ENCODE measurements at places on chromosomes 16 and 17.

DNA sequence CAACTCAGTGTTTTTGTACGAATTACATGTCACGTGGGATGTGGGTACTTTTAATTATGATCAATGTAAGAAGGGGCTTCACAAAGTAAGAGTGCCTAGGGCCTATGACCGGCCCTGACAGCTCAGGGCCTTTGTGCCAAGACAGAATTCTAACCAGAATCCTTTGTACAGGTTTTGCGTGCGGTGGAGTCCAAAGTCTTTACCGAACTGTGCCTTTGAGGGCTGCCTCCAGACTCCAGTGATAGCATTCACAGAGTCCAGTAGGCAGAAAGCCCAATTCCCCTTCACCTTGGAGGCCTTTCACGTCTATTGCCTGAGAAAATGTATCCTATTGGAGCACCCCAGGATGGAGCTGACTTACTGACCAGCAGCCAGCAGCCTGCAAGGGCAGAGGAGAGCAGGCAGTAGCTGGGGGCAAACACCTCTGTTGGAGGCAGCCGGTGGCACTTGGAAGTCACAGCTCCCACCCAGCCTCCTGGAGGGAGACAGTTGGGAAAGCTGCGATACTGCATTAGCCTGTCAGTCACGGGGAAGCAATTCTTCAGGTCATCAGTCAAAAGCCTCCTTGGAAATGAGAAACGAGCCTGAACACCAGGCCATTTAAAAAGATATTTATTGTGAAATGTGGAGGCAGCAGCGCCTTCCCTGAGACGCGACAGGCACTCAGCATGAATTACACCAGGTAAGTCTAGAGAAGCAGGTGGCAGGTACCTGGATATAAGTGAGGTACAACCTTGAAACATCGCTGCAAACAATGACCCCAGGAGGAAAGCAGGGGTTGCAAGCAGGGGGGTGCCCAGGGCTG lies 98.1 kb upstream of the CDYL2 start:
- no peak for DNase-seq

DNA sequence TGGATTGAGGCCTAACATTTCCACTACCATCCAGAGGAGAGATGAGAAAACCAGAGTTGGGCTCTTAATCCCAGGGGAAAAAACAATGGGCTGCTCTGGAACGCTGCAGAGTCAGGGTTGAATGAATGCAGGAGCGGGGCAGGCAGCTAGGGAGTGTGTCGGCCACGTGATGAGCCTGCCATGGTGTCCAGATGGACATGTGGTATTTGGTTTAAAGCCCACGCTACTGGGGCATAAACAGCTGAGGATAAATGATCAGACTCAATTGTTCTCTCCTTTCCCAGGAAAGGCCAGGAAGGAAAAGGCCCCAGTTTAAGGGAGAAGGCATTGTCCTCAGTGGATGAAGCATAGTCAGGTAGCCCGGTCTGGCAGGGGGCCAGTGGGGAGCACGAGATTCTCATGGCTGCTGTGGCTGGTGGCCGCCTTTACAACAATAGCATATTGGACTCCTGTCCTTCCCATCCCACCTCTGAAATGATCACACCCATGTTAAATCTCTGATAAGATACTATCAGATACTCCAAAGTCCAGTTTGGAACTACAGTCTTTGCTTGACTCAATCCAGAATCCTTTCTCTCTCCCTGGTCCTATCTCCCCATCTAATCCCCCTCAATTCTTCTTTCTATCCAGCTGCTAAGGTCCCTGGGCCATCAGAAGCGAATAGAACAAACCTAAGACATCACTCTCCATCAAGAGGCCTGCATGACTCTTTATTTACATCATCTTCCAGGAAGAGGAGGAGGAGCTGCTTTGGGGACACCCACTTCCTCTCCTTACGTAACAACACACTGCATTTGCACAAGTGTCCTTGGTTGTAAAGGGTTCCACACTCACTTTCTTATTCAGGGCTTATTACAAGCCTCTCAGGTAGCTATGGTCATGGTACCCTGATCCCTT lies 20.4 kb downstream of the CA4 start:
- peak; percentile 86 for DNase-seq

- no peak for DNase-seq
Observed at GRCh38 chr16:2076072-2076865, 28.5 kb downstream of the TSC2 start.

DNA sequence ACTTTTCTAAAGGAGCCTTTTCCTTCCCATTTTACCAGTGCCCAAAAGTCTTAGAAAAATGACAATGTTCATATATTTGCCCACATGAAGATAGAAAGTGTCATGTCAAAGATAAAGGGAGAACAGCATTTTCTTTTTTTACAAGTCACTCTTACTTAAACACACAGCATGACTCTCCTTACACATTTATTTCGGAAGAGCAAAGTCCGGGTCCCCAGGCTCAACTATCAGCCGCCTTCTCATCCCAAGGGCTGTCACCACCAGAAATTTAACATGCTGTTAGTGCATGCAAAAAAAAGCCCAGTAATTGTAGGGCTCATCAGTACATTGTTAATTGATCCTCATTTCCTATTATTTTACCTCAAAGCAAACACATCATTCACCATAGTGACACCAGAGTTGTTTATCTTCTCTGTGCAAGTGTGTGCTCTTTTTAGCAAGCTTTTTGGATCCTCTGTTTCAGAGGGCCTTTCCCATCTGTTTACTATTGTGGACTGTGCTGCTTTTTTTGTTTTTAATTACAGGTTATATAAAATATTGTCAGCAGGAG lies 560.3 kb downstream of the WWOX start:
- no peak for DNase-seq

- no peak for DNase-seq
Observed at GRCh38 chr17:82000803-82001570, 21.7 kb downstream of the CENPX start.

- peak; percentile 26 for DNase-seq
Observed at GRCh38 chr16:50644729-50645128, 36.4 kb downstream of the SNX20 start.

DNA sequence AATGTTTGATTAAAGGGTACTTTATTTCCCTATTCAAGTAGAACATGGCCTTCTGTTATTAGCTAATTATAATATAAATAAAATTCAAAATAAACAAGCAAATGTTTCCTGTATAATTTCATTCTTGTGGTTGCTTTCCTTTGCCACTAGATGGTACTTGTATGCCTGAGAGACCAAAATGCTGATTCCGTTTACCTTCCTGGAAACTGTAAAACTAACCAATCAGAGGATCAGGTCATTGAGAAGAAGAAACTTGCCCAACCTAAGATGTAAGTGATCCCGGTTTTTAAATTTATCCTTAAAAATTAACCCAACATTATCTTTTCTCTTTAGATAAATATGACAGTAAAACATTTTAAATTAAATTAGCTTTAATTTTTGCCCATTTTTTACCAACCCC lies 8.1 kb upstream of the ABCA5 start:
- DNase-seq = no peak

DNA sequence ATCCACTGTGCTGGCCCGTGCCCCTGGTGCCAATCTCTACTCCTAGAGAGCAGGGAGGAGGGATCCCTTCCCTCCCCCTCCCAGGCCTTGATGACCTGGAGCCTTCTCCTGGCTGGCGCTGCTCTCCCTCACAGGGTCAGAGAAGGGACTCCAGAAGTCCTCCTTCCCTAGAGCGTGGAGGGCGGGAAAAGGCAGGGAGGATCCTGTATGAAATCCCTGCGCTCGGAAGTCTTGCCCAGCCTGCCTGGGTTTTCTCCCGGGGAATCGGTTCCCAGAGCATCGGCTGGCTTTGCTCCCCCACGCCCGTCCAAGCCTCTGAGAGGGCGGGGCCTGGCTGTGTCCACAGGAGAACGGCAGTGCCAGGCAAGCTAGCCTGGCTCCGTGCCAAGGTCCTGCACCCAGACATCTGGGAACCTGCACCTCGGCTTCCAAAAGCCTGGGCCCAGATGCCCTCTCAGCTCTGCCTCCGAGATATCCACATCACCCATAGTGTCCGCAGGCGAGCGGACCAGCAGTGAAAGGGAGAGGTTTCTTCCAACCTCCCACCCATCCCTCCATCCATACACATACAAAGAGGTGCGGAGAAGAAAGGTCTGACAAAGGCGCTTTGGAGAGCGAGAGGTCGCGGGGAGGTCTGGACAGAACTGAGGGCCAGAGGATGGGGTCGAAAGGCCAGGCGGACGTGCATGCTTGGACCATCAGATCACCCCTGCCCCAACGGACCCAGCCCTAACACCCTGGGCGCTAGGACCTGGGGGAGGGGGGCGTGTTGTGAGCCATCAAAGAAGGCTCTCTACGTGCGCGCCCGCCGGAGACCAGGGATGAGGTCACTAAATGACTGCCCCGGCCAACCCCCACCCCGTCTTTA lies 1.1 kb downstream of the MPP2 start:
- DNase-seq = peak; percentile 62

DNA sequence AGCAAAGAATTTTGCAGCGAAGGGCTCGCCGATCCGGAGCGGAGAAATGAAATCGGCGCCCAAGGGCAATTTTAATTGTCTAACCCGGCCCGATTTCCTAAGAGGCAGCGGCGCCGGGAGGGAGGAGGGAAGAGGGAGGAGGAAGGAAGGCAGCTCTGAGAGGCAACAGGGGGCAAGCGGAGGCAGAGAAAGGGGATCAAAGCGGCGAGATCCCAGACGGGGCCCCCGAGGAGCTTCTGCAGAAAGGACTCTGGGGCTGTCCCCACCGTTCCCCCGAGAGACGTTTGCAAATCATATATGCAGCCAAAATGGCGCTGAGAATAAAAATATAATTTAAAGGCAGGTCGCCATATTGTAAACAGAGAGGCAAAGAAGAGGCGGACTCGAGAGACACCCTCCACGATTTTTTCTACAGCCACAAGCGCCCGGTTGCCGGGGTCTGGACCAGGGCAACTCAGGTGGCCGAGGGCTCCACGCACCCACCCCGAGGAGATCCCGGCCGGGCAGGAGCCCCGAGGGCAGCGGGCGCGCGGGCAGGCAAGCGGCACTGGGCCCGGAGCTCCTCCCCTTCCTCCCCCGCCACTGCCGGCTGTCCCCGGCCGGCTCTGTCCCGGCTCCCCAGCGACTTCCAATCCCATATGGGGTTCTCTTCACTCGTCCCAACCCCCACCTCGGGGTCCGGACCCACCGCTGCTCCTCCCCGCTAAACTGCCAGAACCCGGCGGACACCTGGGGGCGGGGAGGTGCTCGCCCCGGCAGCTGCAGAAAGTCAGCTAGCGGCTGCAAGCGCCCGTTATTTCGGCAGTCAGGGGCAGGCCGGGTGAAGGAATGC lies 1.9 kb downstream of the PHF12 start:
- peak; percentile 67 for DNase-seq

- DNase-seq = peak; percentile 58
Observed at GRCh38 chr17:68509141-68510057, 2.8 kb upstream of the PRKAR1A start.

- peak; percentile 38 for DNase-seq
Observed at GRCh38 chr17:46191322-46192188, 1.7 kb downstream of the KANSL1 start.

GRCh38 chr16:19486750-19487325 lies 35.1 kb downstream of the GDE1 start:
- DNase-seq = no peak

- DNase-seq = no peak
Observed at GRCh38 chr17:59669411-59669810, 37.8 kb downstream of the PTRH2 start.

GRCh38 chr16:77223184-77223583 lies 24.0 kb downstream of the SYCE1L start:
- DNase-seq = no peak

DNA sequence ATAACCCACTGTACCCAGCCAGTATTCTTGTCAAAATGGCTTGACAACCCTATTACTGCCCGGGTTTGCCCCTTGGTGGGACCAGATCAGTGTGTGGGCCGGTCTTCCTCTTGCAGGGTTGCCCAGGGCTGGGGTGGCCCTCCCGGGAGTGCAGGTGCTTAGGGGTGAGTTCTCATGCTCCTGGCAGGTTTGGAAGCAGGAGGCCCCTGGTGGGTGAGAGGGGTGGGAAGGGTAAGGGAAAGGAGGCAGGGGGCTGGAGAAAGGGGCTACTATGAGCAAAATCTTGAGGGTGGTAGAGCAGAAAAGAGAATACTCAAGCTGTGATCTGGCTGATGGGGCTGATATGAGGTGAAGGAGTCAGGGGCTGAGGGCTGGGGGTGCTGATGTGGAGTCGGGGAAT lies 6.5 kb downstream of the CD300A start:
- no peak for DNase-seq

DNA sequence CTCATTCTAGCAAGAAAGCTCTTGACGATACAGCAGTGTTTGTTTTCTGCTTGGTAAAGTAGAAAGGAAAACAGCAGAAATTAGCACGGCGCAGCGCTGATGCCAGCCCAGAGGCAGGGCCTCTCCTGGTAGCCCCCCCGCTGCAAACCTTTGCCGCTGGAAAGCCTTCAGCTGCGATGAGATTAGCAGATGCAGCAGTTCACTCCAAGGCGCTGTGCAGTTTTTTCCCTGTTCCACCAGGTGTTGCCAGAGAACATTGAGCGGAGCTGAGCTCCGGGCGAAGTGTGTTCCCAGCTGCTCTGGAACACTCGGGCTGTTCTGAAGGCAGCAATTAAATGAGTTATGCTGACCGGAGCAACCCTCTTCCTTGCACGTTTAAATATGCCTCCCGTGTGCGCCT lies 72.5 kb downstream of the RBFOX1 start:
- DNase-seq = no peak

GRCh38 chr17:76554131-76554530 lies 14.3 kb downstream of the PRCD start:
- DNase-seq = no peak

- DNase-seq = no peak
Observed at GRCh38 chr16:87552772-87553573, 49.3 kb upstream of the JPH3 start.

- peak; percentile 62 for DNase-seq
Observed at GRCh38 chr17:68346448-68346847, 55.2 kb downstream of the ARSG start.

DNA sequence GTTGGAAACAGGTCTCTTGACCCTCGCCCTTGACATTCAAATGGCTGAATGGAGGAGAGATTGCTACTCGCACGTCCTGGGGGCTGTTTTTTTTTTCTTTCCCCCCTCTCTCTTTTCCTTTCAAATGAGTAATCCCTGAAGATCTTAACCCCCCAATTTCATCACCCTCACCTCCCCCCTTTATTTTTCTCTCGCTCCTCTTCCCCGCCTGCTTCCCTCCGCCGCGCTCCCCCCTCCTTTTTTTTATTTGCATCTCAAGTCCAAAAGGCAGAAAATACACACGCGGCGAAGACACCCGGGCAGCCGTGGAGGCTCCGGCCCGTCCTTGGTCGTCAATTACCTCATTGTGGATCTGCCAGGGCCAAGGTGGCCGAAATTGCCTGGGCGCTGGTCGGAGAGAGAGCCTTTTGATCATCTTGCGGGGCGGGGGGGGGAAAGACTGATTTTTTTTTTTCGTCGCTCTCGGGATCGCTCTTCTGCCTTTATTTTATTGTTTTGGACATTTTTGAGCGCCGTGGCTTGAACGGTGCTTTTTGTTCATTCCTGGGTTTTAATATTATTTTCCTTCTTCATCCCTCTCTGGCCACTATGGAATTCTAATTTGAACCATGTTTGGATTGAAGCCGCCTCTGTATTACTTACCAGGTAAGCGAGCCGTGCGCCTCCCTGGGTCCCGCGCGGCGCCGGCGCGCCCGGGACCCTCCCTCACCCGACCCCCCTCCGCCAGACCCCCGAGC lies 57.2 kb upstream of the GSE1 start:
- DNase-seq = peak; percentile 75
